ENCODE measurements at places on chromosomes 7 and 10. TPM values are rescaled to one million over a fixed set of nuclear protein-coding genes. Genes with fewer than 3 reads are reported as not detected.

The LIPA gene
- total RNA-seq: 40.0 TPM

The FBXL13 gene
- 3.1 TPM for total RNA-seq

The OR2A12 gene
- not detected for total RNA-seq

The ASZ1 gene
- total RNA-seq: not detected

The CXCL12 gene
- total RNA-seq: 49.4 TPM

The NRP1 gene
- total RNA-seq: 47.1 TPM

The TMEM176A gene
- total RNA-seq: 20.4 TPM

The DMTF1 gene
- 193 TPM for total RNA-seq

The CARD11 gene
- not detected for total RNA-seq

The SLC18A3 gene
- total RNA-seq: not detected

The MXI1 gene
- total RNA-seq: 27.4 TPM

The ADAMTS14 gene
- 0.18 TPM for total RNA-seq

The OR2A5 gene
- total RNA-seq: not detected

The LIPK gene
- not detected for total RNA-seq

The SPDYE9 gene
- not detected for total RNA-seq

The BTBD16 gene
- total RNA-seq: not detected

The ANTXRL gene
- not detected for total RNA-seq

The LIPJ gene
- total RNA-seq: 0.48 TPM

The LEP gene
- total RNA-seq: not detected

The CACNB2 gene
- 24.1 TPM for total RNA-seq

The SOSTDC1 gene
- total RNA-seq: not detected

The PITX3 gene
- total RNA-seq: not detected

The ARHGAP22 gene
- total RNA-seq: 3.0 TPM

The VWDE gene
- total RNA-seq: not detected

The CHAT gene
- total RNA-seq: not detected

The SSC4D gene
- total RNA-seq: not detected

The SH2B2 gene
- total RNA-seq: 0.77 TPM

The MCM10 gene
- total RNA-seq: 14.1 TPM

The AKR1D1 gene
- not detected for total RNA-seq

The PNLIPRP2 gene
- total RNA-seq: not detected

The NYAP1 gene
- total RNA-seq: 0.51 TPM

The HOXA13 gene
- total RNA-seq: 1.5 TPM

The TUBAL3 gene
- total RNA-seq: not detected

The GATA3 gene
- total RNA-seq: 2.1 TPM

The FZD8 gene
- total RNA-seq: 2.6 TPM

The NUDT13 gene
- 1.8 TPM for total RNA-seq

The XRCC2 gene
- 8.7 TPM for total RNA-seq

The RAB19 gene
- not detected for total RNA-seq

The HPSE2 gene
- not detected for total RNA-seq

The GIMAP4 gene
- total RNA-seq: 39.0 TPM

The INHBA gene
- 18.4 TPM for total RNA-seq

The PVRIG gene
- total RNA-seq: not detected

The PODXL gene
- 33.7 TPM for total RNA-seq

The HOXA4 gene
- 0.26 TPM for total RNA-seq

The BRAF gene
- 42.6 TPM for total RNA-seq

The FAM221A gene
- 11.5 TPM for total RNA-seq

The PLXDC2 gene
- 51.5 TPM for total RNA-seq

The CCDC172 gene
- total RNA-seq: not detected

The KAZALD1 gene
- total RNA-seq: 34.6 TPM

The CCDC186 gene
- total RNA-seq: 7.6 TPM

The PPIA gene
- total RNA-seq: 1,393 TPM

The SPDYE2B gene
- not detected for total RNA-seq

The FRMD4A gene
- 34.1 TPM for total RNA-seq

The WNT2 gene
- not detected for total RNA-seq

The RNLS gene
- 19.7 TPM for total RNA-seq

The ATG9B gene
- not detected for total RNA-seq

The CPA2 gene
- not detected for total RNA-seq

The ANK3 gene
- 91.3 TPM for total RNA-seq

The CDNF gene
- total RNA-seq: not detected

All from uterus (tissue), 4 donors.